ENCODE measurements at places on chromosomes 13 and 19.
A peak's percentile ranks its signal among the peaks of the same experiment; 100 is the strongest.

GRCh38 chr13:28864544-28864943 is 44.4 kb downstream of the MTUS2 start:
- DNase-seq, result no peak

DNA sequence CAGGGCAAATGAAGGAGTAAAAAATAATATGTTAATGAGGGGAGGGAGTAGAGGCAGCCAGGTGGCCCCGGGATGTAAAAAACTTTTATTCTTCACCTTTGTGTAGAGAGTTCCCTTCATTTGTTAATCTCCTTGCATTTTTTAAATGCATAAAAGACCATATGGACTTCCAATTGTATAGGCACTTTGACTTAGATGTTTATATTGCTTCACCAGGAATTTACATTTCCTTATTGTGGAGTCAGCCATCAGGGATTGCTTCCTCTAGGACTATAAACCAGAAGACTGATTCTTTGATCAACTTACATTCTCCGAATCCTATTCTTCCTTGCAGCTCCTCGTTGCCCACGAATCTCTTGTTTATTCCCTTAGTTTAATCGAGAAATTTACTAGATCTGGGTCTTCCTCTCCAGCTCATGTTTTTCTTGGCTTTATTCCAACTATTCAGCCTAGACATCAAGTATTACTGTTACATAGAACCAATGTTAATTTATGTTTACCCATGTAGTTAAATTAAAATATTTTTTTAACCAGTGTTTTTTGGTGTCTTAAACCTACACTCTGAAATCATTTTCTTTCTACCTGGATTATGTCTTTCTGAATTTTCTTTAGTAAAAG is 1187.0 kb upstream of the SLC10A2 start:
- no peak for DNase-seq

- no peak for DNase-seq
These were observed 153.2 kb upstream of the SPACA7 start for GRCh38 chr13:112222971-112223370.

- peak; percentile 1 for DNase-seq
These were observed 380.8 kb downstream of the LMO7 start for GRCh38 chr13:76016799-76017400.

- DNase-seq, result no peak
These were observed 635.1 kb upstream of the KLF12 start for GRCh38 chr13:74769333-74769732.

- DNase-seq, result no peak
These were observed 15.7 kb downstream of the MRPS12 start for GRCh38 chr19:38946229-38947010.

DNA sequence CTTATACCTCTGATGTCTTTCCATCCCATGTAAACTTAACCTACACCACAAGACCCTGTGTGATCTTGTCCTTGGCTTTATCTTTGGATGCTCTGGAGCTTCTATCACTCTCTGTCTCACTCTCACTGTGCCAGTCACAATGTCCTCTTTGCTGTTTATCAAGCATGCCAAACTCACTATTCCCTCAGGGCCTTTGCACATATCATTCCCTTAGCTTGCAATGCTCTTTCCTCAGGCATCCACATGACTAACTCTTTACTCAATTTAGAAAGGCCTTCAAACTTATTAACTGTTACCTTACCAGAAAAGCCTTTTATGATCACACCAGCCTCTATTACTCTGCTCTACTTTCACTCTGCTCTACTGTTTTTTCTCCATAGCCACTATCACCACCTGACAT is 354.1 kb downstream of the RFC3 start:
- no peak for DNase-seq

DNA sequence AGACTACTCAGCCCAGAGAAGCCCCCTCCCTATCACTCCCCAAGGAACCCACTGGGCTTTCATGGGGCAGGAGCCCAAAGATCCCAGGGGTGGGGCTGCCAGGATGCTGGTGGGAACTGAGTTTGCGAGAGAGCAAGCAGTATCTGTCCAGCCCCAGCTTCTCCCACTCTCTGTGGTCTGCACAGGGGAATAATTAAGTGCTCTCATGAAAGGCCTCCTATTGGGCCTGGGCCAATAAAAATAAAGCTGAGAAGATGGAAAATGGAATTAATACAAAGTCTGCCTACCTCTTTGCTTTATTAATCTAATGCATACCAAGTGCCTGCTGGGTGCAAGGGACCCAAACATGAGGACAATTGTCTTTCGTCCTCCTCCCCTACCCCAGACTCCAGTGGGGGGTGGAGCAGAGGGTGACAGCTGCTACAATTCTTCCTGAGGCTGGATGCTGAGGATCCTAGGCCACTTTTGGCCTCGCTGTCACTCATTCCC is 5.4 kb downstream of the DDX39A start:
- no peak for DNase-seq

- no peak for DNase-seq
These were observed 48.7 kb upstream of the ZNF507 start for GRCh38 chr19:32296694-32297093.

DNA sequence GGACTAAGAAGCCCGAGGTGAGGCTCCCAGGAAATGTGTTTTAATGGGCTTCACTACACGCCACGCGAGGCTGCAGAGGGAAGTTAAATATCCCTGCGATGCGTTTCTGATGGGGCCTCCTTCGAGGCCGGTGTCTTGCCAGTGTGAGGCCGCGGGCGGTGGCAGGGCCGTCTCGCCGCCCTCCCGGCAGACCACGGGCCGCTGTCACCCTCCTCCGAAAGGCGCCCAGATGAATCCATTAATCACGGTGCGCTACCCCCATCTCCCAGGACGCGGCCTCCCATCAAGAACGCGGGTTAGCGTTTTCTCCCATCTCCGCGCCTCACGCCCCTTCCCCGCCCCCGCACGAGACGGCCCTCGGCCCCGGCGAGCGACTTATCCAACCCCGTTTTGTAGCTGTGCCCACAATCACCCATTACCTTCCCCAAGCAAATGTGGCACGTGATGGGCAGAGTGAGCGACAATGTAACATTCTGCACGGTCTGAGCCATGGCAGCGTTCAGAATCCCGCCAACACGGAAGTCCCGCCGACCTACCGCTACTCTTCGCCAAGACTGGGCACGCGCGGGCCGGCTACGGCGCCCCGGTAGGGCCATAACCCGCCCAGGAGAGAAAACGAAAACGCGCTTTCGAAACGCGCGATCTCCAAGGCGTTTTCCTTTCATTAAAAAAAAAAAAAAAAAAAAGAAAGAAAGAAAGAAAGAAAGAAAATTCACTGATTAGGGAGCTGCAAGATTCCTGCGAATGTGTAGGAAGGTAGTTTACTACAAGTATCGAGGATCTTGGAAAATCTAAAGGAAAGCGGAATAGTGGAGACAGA is at the start of gene OBI1:
Gene OBI1, minus strand, starts transcription at position 526 of the 820 bp plus-strand sequence. Its CDS starts 35 bp downstream, at position 491.
- peak; percentile 87 for DNase-seq

GRCh38 chr13:41494202-41494601 is 36.9 kb downstream of the RGCC start:
- DNase-seq, result no peak

GRCh38 chr13:112839356-112840105 is 129.5 kb upstream of the MCF2L start:
- no peak for DNase-seq

GRCh38 chr19:28401739-28402424 is 811.1 kb downstream of the UQCRFS1 start:
- no peak for DNase-seq

DNA sequence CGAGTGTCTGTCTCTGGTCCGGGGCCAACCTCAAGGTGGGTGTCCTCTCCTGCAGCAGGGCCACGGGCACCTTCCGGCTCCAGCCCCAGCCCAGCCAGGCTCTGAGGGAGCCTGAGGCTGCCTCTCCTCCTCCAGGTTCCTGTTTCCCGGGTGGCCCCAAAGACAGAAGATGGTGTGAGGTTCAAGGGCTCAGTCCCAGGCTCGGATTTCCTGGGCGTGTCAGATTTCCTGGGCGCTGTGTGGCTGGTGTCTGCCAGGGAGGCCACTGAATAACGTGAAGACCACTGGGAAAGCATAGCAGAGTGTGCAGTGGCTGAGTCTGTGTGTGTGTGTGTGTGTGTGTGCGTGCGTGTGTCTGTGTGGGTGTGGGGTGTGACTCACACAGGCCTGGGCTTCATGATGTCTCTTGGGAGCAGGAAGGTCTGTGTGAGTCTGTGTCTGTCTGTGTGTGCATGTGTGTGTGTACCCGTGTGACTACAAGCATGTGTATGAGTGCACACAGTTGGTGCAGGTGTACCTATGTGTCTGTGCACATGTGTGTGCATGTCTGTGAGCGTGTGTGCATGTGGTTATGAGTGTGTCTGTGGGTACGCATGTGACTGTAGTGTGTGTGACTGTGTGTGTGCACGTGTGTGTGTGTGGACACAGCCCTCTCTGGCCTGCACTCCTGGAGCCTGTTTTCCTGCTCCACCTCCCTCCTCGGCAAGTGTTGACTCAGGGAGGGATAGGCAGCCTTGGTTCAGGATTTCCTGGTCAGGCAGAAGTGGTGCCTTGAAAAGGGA is 28.3 kb downstream of the CEBPA start:
- no peak for DNase-seq

DNA sequence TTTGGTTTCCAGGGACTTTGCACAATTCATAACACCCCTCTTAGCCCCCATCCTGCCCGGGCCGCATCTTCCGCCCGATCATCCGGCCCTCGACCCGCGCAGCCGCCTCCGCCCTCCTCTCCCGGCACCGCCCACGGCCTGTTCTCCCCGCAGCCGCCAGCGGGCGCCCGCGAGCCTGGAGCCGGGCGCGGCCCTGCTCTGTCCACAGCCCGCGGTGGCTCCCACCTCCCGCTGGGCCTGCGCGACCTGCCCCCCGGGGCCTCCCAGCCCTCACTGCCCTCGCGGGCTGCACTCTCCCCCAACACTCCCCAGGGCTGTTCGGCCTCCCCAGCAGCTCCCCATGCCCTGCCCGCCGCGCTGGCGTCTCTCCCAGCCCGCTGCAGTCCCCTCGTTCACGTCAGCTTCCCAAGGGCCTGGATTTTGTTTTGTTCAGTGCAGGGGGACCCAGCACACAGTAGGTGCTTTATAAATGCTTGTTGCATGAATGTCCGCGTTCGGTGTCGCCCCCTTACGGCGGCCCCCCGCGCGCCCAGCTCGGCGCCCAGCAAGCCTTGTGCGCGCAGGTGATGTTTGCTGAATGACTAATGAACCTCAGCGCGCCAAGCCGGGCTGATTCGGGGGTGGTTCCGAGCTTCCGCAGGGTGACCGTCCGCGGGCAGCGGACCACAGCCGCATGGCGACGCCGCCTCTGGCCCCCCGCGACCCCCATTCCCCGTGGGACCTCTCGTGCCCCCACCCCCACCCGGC is 4.6 kb upstream of the APC2 start:
- peak; percentile 91 for DNase-seq

DNA sequence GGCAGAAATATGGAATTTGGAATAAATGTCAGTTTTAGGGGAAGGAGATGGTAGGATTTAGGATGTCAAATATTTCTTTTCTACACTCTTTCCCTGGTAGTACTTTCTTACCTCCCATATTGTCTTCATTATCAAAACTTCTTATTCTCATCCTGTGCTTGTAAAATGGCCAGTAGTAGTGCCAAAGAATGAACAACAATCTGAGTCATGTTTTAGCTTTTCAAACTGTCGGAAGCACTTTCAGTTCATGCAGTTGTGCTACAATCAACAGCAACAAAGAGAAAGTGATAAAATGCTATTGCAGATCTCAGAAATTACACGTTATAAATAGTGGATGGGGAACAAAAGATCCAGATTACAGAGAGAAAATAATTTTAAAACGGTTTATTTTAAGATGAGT is 193.7 kb upstream of the RXFP2 start:
- no peak for DNase-seq

DNA sequence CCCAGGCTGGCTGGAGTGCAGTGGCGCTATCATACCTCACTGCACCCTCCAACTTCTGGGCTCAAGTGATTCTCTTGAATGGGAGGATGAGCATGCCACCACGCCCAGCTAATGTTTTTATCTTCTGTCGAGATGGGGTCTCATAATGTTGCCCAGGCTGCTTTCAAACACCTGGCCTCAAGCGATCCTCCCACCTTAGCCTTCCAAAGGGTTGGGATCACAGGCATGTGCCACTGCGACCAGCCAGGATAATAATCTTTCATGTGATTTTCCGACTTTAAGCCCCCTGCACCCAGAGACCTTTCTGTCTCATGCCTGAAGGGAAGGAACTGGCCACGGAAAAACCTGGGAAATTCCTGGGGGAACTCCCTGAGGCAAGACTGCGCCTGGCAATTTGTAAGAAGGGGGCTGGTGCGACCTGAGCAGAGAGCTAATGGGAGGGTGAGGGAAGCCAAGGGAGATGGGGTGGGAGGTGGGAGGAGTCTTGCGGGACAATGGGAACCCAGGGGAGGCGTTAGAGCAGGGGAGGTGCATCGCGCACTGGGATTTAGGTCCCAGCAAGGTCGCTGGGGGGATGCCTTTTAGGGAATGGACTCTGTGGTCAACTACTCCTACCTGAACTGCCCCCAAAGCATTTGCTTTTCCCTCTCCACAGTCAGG is 1.2 kb upstream of the CCDC124 start:
- no peak for DNase-seq

DNA sequence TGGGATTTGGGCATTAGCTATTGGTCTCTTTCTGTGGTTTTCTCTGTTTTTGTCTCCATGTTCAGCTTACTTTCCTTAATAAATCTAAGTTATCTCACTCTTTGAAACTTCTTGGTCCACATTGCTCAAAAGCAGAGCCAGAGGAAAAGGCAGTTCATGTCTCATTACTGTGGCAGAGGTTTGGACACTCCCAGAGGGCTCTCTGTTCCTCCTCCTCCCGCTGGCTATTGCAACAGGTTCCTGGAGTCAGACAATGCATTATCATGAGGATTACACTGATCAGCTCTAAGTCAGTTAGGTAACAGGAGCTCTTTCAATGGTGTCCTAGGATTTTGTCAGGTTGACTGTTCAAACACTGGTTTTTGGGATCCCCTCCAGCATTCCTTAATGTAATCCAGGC is 298.8 kb downstream of the NDFIP2 start:
- DNase-seq, result no peak

- DNase-seq, result no peak
These were observed 83.4 kb downstream of the KCNRG start for GRCh38 chr13:50098693-50099092.

GRCh38 chr13:60520902-60521569 is 124.0 kb downstream of the TDRD3 start:
- DNase-seq, result no peak

- no peak for DNase-seq
These were observed 3.6 kb downstream of the RABAC1 start for GRCh38 chr19:41955521-41955920.

GRCh38 chr13:46355088-46355468 is 32.0 kb downstream of the RUBCNL start:
- DNase-seq, result no peak

DNA sequence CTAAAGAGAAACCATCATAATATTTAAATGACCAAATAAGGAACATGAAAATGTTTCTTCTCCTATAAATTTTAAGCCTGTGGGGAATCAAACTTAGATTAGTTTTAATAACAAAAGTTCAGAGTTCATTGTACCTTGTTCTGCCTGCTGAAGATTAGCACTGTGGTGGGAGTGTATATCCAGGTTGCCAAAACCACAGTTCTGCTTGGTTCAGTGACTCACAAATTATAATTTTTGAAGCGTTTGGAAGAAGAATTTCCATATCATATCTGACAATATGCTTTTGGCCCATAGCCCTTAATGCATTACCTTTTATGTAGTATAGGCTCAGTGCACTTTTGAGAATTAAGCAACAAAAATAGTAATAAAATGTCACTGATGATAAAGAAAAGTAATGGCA is 545.2 kb downstream of the GPC6 start:
- no peak for DNase-seq
